ENCODE measurements at places on chromosomes 4 and X.

DNA sequence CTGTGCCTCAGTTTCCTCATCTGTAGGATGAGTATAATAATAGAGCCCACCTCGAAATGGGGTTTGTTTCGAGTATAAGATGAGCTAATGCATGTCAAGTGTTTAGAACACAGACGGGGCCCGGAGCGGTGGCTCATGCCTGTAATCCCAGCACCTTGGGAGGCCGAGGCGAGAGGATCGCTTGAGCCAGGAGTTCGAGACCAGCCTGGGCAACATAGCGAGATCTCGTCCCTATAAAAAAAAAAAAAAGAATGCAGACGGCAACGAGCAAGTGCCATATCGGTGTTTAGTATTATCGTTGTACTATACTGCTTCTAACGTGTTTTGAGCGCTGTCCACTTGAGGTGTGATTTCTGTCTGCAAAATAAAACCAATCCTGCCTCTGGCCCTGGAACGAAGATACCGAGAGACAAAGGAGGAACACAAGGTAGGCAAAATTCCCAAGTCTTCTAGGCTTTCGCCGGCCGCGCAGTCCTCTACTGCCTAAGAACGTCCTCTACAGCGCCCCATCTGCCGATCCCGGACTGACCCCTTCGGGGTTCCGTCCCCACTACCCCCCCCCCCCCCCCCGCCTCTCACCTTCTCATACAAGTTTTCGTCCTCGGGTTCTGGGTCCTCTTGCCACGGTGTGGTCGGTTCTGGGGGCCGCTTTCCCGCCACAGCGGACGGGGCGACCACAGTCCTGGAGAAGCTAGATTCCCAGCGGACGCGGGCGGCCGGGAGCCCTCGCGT is 442 bp downstream of the NDUFB11 start:
- peak; percentile 17 for DNase-seq

DNA sequence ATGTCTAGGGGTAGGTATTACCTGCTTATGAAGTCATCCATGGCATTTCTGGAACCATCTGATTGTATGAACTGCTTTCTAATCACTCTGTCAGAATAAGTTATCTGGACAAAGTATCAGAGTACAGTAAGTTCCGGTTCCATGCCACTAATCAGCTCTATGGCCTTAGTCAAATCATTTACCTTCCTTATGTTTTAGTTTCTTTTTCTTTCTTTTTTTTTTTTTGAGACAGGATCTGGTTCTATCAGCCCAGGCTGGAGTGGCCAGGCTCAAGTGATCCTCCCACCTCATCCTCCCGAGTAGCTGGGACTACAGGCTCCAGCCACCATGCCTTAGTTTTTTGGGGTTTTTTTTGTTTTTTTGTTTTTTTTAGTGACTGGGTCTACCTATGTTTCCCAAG is 11.5 kb downstream of the XIAP start:
- DNase-seq, result no peak

DNA sequence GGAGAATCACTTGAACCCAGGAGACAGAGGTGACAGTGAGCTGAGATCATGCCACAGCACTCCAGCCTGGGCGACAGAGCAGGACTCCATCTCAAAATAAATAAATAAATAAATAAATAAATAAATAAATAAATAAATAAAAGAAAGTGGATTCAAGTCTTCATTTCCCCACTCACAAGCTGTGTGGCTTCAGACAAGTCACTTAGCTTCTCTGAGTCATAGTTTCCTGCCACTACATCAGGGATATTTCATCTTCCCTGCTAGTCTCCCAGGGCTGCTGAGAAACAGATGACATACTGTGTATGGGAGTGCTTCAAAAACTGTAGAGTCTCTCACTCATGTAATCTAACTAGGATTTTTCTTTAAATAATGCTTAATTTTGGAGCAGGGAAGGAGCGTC is 37.2 kb downstream of the TBC1D9 start:
- no peak for DNase-seq

DNA sequence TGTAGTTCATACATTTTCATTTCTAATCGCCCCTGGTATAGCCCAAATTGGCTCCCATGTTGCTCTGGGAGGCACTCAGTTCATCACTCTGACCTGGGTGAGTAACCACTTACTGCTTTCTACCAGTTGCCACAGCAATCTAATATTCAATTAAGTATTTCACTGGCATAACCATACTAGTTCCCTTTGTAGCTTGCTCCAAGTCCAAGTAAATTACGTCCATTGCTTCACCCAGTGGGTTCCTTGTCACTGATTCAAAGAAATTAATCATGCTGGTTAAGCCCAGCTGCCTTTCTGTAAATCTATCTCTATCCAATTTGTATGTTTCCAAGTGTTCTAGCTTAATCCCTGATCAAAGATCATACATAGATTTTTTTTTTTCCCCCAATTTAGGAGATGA is 92.0 kb upstream of the CBR4 start:
- DNase-seq, result no peak

DNA sequence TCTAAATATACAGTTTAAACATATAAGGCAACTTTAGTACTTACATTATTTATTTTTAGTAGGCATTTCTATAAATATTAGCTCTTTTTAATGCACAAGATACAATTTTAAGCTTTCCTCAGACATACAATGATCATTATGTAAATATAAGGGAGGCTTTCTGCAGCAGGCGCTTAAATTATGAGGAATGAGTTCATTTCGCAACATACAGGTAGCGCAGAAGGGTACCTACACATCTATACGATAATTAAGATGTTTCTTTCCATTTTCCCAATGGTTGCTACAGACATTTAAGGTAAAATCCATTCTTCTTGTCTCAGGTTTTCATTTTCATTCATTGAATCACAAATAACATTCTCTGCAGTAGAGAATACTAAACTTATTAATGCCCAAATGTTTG is 1.2 kb downstream of the AASDH start:
- DNase-seq, result no peak

DNA sequence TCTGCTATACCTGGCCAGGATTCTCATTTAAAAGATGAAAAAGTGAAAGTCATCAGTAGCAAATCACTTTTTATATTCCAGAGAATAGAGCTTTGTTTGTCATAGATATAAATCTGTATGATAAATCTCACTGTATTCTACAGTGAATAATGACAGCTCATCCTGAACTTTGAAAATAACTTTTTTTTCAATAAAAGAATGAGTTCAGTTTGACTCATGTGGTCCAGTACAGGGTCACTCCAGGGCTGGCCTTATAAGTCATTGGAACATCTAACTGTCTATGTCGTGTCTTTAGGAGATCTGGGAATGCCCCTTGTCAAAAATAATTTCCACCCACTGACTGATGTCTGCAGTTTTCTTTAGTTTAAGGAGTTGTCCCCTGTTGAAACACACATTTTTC is 18.5 kb upstream of the CXCL8 start:
- DNase-seq, result no peak

GRCh38 chr4:41146716-41147506 is 67.4 kb downstream of the APBB2 start:
- DNase-seq, result no peak

DNA sequence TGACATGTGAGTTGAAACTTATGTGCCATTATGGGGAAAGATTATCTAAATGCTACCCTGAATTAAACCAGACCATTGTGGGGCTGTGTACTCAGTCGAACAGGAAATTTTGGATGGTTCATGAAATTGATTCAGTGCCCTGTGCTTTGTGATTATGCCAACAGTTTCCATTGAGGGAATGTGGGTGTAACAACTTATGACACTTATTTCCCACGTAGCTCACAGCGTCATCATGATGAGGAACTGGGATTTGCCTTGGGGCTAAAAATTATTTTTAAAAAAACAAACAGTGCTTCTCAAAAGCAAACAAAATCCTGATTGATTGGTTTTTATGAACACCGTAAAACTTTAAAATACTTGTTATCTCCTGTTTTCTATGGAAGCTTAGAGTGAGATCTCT is 8.3 kb upstream of the CLTRN start:
- DNase-seq, result no peak

DNA sequence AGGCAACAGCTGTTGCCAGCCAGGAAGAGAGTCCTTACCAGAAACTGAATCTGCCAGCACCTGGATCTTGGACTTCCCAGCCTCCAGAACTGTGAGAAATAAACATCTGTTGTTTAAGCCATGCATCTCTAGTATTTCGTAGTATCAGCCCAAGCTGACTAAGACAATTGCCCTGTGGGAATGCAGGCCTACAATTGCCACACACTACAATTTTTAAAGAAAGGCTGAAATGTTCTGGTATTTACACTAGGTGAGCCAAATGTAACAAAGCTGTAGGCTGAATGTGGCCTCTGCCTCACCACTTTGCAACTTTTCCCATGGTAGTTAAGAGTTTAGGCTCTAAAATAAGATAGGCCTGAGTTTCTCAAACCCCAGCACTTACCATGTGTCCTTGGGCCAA is 59.1 kb downstream of the SPATA18 start:
- no peak for DNase-seq

- DNase-seq, result no peak
Observed at GRCh38 chrX:101357166-101357795, 8.7 kb upstream of the TIMM8A start.

DNA sequence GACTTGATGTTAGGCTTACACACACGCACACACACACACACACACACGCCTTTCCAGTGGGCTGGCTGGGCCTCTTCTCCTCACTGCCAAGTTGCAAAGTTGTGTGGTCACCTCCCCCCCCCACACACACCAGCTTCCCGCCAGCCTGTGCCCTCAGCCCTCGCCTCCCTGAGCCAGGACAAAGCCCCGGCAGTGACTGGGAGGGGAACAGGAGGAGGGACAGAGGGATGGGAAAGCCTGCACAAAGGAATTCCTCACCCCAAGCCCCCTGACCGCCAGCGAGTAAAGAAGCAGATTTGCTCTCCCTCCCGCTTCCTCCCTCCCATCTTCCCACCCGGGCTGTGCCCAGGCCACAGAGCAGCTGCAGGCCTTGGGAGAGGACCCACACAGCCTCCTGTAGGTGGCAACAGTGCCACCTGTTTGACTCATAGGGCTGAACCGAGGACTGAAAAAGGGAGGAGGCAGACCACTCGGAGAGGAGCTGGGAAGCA is at the start of gene GDPD2:
GDPD2 (plus strand) TSS at position 464 of the 491 bp plus-strand sequence. CDS start 1,671 bp downstream, outside the sequence.
- peak; percentile 45 for DNase-seq

DNA sequence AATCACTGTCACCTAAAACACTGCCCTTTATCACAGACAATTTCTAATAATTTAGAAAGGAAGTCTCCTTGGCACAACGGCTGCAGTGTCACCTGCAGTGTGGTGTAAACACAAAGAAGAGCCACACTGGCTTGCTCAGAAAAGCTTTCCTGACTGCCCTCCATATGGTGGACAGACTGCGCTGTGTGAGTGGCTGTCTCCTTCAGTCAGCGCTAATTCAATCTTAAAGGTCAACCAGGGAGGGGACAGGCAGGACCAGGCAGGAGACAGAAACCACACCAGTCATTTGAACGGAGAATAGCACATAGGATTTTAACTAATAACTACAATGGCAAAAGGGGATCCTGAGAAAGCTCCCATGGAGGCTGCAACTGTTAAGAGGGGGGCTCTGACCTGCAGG is 132.1 kb downstream of the NSUN7 start:
- DNase-seq, result no peak

- DNase-seq, result no peak
Observed at GRCh38 chrX:34655501-34656455, 1.3 kb downstream of the TMEM47 start.

DNA sequence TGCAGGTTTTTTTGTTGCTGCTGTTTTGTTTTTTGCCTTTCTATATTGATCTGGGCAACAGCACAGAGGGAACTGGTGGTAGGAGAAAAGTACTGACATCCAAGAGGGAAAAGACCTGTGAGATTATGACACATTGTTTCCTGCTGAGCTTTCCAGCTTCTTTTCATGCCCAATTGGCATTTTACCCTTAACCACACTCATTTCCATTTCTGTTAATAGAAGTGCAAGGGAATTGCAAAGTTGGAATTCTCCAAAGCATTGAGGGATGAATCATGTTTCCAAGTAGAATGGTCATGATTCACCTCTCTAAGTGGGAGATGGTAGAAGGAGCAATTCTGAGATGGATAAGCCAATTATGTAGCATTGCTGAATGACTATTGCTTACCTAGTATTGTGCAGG is 161.5 kb downstream of the PPARGC1A start:
- no peak for DNase-seq

- no peak for DNase-seq
Observed at GRCh38 chr4:138975225-138975624, 40.4 kb upstream of the NOCT start.

- no peak for DNase-seq
Observed at GRCh38 chr4:104490096-104490769, 4.5 kb downstream of the CXXC4 start.

DNA sequence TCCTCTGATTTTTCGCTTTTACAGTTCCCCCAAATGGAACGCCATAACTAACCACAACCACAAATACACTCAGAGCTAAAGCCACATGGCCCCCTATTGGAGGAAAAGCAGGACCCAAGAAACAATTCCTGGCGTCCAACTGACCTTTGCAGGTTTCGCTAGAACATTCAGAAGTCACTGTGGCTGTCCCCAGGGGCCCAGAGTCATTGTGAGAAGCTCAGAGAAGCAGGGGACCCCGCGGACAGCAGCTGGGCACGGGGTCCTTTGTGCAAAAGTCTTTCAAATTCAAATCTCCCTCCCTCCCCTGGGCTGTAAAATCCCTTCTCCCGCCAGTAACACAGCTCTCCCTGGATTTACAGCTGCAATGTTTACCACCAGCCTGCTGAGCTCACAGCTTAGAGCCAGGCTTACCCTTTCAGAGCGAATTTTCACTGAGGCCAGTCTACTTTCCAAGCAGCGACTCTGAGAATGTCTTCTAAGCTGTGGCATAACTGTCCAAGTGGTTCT is 214.8 kb downstream of the CRLF2 start:
- DNase-seq, result no peak

DNA sequence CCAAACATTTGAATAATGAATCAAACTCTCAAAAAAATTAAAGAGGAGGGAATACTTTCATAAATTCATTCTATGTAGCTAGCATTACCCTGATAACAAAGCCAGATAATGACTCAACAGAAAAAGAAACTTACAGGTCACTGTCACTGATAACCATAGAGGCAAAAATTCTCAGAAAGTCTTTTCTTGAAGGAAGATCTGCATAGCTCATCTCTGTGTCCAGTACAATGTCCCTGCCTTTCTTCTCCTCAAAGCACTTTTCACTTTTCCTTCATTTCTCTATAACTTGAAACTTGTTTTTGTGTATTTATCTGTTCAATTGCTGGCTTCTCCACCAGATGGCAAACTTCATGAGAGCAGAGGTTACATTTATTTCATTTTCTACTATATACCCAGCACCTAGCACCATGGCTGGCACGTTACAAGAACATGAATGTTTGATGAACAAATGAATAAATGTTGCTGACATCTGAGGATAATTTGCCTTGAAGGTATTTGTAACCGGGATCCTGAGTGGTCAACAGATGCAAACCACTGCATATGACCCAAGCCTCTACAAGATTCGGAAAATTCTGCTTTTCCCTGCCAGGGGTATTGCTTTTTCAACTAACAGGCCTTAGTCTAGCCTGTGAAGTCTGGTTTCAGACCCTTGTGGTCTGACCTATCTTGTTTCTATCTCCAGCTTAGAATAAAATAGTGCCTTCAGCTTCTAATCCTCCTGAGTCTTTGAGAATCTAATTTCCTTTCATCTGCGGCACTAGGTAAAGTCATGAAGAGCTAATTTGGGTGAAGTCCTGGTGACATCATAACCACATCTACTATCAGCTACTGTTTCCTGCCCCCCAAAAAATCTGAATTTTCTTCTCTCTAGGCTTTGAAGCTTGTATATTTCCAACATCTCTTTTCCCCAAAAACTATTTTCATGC is 52.5 kb upstream of the ANTXR2 start:
- DNase-seq, result no peak

- DNase-seq, result no peak
Observed at GRCh38 chrX:120453985-120454384, 15.1 kb downstream of the LAMP2 start.

All from NCI-H1105 (cell line).